Karpas-422 (cell line): ENCODE measurements at places on chromosomes 3 and 15. TPM values are rescaled to one million over a fixed set of nuclear protein-coding genes. Genes with fewer than 3 reads are reported as not detected.

- DNase-seq = no peak
- H3K4me1 ChIP-seq = no peaks in the 10 kb centered on the region
- H3K27me3 ChIP-seq = no peaks in the 10 kb centered on the region
- no peaks in the 10 kb centered on the region for H3K36me3 ChIP-seq
These were observed 16.8 kb downstream of the PLA2G4B start for GRCh38 chr15:41855261-41855961.

The RPP25 gene
- 4.1 and 8.1 TPM in 2 replicates for total RNA-seq

DNA sequence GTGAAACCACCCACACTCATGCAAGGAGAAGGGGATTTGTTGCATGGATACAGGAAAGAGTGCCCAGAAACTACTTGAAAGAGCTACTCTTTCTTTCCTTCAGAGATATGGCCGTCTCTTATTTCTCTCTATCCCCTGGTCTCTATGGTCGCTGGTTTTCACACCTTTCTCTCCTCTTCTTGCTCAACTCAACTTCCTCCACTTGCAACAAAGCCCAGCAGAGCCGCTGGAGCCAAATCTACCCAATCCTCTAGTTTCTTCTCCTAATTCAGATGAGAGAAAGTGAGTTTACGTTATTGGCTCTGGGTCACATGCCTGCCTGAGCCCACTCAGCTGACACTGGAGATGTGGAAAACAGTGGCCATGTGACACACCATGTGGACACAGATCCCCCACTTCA, 215.2 kb downstream of the OSBPL10 start:
- no peaks in the 10 kb centered on the region for H3K27me3 ChIP-seq
- no peak for DNase-seq
- peaks cover 5% of the 10 kb centered on the region; the same call in 1 of the 2 replicates for H3K36me3 ChIP-seq
- peaks cover 66% of the 10 kb centered on the region for H3K4me1 ChIP-seq

The POLQ gene
- total RNA-seq = 9.5 and 10.0 TPM in 2 replicates

DNA sequence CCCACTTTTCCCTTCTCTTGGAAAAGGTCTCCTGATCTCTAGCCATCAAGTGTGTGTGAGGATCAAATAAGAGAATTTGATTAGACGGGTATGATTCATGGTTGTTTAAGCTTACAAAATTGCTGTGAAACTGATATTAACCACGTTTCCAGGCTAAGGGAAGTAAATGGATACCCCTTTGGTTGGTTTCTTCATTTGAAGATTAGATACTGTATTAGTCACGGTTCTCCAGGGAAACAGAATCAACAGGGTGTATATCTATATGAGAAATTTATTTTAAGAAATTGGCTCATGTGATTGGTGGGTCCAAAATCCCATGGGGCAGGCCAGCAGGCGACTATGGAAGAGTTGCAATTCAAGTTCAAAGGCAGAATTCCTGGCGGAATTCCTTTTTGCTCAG, 112.7 kb upstream of the SELENOK start:
- H3K36me3 ChIP-seq = no peaks in the 10 kb centered on the region
- H3K27ac ChIP-seq = no peak overlapping the region

The CNTN4 gene
- total RNA-seq = 0.18 and 0.19 TPM in 2 replicates

GRCh38 chr3:115092220-115092791, 54.8 kb downstream of the ZBTB20 start:
- H3K4me1 ChIP-seq = no peaks in the 10 kb centered on the region
- H3K4me3 ChIP-seq = no peak overlapping the region
- H3K27me3 ChIP-seq = no peaks in the 10 kb centered on the region
- no peak overlapping the region for H3K27ac ChIP-seq

The SKOR1 gene
- total RNA-seq = 0.43 and 0.45 TPM in 2 replicates

The IFRD2 gene
- total RNA-seq = 75.2 and 82.1 TPM in 2 replicates

DNA sequence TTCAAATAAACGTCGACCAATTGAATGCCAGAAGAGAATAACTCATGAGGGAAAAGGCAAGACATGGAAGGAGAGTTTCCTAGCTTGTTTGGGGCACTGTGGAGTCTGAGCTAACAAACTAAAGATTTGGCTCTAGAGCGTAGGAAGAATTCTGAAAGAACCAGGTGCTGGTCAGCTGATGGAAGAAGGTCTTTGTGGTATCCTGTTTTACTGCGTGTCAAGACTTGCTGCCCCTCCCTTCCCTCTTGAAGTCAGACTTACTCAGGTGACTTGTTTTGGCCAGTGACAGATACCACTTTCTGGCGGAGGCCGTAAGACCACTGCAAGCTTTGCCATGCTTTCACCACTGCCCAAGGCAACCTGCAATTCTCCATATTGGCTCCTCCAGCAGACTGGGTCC, 673 bp upstream of the HCLS1 start:
- no peak for DNase-seq
- peak overlapping the region; percentile 88 for H3K27ac ChIP-seq
- H3K36me3 ChIP-seq = peaks cover 32% of the 10 kb centered on the region
- H3K4me3 ChIP-seq = peak overlapping the region; percentile 86

- no peaks in the 10 kb centered on the region; the same call in 1 of the 2 replicates for H3K27me3 ChIP-seq
- H3K27ac ChIP-seq = no peak overlapping the region
- DNase-seq = no peak
- H3K36me3 ChIP-seq = no peaks in the 10 kb centered on the region; the same call in 1 of the 2 replicates
- no peaks in the 10 kb centered on the region for H3K4me1 ChIP-seq
These were observed 57.8 kb upstream of the C15orf39 start for GRCh38 chr15:75143738-75144334.

The PLXNB1 gene
- total RNA-seq = 34.0 and 48.3 TPM in 2 replicates

DNA sequence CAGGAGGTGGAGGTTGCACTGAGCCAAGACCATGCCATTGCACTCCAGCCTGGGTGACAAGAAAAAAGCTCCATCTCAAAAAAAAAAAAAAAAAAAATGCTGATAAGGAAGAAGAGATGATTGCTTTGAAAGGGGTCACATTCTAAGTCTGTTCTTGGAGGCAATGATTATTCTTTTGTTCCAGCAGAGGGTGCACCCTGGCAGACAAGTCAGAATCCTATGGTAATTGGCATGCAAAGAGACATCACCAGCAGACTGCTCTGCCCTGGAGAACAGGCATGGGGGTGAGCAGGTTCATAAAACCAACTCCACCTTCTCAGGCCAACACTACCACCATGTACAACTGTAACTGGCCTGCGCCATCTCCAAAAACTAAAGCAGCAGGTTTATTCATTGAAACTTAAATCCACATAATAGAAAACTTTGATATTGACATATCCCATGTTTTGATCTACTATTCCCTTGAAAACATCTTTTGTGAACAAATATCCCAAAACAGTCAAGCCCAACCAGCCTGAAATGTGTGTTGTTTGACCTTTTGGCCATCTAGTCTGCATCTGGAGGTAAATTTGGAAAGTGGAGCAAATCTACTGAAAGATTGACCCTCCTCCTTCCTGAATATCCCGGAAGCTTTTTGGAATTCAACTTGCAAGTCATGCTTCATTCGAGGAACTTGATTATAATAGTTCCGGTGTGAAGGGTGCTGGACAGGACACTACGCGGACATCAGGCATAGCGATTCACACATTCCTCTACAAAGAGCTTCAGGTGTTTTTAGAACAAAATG, 100.3 kb downstream of the MECOM start:
- DNase-seq = peak; percentile 60
- H3K27ac ChIP-seq = no peak overlapping the region
- no peaks in the 10 kb centered on the region for H3K27me3 ChIP-seq
- no peaks in the 10 kb centered on the region for H3K4me1 ChIP-seq
- H3K36me3 ChIP-seq = no peaks in the 10 kb centered on the region
- no peak overlapping the region for H3K4me3 ChIP-seq

DNA sequence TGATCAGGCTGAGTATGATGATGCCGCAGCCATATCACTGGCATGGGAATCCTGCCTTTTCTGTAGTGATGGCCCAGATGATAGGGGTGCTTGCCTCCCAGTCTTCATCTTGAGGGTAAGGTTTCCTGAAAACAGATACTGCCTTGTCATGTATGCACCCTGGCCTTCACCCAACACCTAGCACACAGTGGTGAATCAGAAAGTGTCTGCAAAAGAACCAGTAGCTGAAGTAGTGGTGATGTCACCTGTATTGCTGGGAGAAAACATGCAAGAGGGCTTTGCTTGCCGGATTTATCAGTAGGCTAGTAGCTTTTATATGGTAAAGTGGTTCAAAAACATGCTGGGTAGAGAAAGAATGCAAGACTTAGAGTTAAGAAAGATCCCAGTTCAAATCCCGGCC, 419.8 kb upstream of the WNT5A start:
- H3K4me3 ChIP-seq = no peak overlapping the region
- H3K27ac ChIP-seq = no peak overlapping the region
- no peak for DNase-seq
- H3K4me1 ChIP-seq = no peaks in the 10 kb centered on the region
- H3K36me3 ChIP-seq = no peaks in the 10 kb centered on the region

The SNRPN gene
- 116 and 173 TPM in 2 replicates for total RNA-seq

DNA sequence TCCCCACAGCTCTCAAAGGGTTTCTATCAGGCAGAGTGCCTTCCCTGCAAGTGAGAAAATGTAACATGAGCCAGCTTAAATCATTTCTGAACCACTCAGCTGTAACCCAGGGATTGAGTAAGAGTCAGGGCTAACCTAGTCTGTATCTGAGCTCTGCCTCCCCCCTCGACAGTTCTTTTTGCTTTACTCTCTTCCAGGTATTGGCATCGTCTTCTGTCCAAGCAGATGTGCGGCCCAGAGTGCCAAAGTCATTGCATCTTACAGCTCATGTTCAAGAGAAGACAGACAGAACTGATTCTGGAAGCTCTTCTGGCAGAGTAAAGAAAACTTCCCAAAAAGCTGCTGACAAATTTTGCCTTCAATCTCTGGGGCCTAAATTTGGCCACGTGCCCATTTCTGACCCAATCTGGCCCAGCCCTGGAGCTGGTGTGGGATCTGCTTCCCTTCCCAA, 74.8 kb downstream of the ABHD5 start:
- DNase-seq = peak; percentile 49
- no peak overlapping the region for H3K4me3 ChIP-seq
- H3K27ac ChIP-seq = no peak overlapping the region
- H3K4me1 ChIP-seq = peaks cover 3% of the 10 kb centered on the region; the same call in 1 of the 2 replicates
- H3K36me3 ChIP-seq = no peaks in the 10 kb centered on the region
- H3K27me3 ChIP-seq = no peaks in the 10 kb centered on the region

The FMN1 gene
- 0.47 and 1.1 TPM in 2 replicates for total RNA-seq

GRCh38 chr3:34106879-34107278, 308.4 kb downstream of the PDCD6IP start:
- peak overlapping the region; percentile 16; the same call in 1 of the 2 replicates for H3K4me3 ChIP-seq
- DNase-seq = peak; percentile 86
- no peaks in the 10 kb centered on the region for H3K36me3 ChIP-seq
- peak overlapping the region; percentile 91 for H3K27ac ChIP-seq
- no peaks in the 10 kb centered on the region for H3K27me3 ChIP-seq

GRCh38 chr3:10287936-10288574, 4.7 kb downstream of the GHRL start:
- H3K27me3 ChIP-seq = no peaks in the 10 kb centered on the region
- H3K27ac ChIP-seq = no peak overlapping the region
- peaks cover 8% of the 10 kb centered on the region; the same call in 1 of the 2 replicates for H3K36me3 ChIP-seq
- H3K4me3 ChIP-seq = no peak overlapping the region

- no peak overlapping the region for H3K27ac ChIP-seq
- no peak overlapping the region for H3K4me3 ChIP-seq
These were observed 44.7 kb downstream of the GTPBP8 start for GRCh38 chr3:113035387-113035982.

- H3K4me1 ChIP-seq = no peaks in the 10 kb centered on the region
- no peak for DNase-seq
- no peaks in the 10 kb centered on the region for H3K27me3 ChIP-seq
- no peak overlapping the region for H3K4me3 ChIP-seq
These were observed 44.0 kb downstream of the CHSY1 start for GRCh38 chr15:101207867-101208288.

The CERS3 gene
- 0.15 TPM in 1 of 2 replicates, not detected in the other for total RNA-seq

GRCh38 chr15:82551646-82552247, 11.5 kb upstream of the RPS17 start:
- no peak for DNase-seq
- H3K4me1 ChIP-seq = no peaks in the 10 kb centered on the region
- H3K36me3 ChIP-seq = no peaks in the 10 kb centered on the region

The TMCC1 gene
- 14.1 and 23.0 TPM in 2 replicates for total RNA-seq

GRCh38 chr3:128145279-128145678, 8.0 kb upstream of the EEFSEC start:
- H3K36me3 ChIP-seq = no peaks in the 10 kb centered on the region
- no peaks in the 10 kb centered on the region for H3K27me3 ChIP-seq
- H3K4me1 ChIP-seq = no peaks in the 10 kb centered on the region

The KIF9 gene
- 8.3 and 21.1 TPM in 2 replicates for total RNA-seq

The DAPK2 gene
- 40.4 and 56.4 TPM in 2 replicates for total RNA-seq

- no peak overlapping the region for H3K4me3 ChIP-seq
- peaks cover 9% of the 10 kb centered on the region for H3K4me1 ChIP-seq
- DNase-seq = no peak
- no peak overlapping the region for H3K27ac ChIP-seq
These were observed 34.9 kb upstream of the GPR160 start for GRCh38 chr3:170002879-170003278.

- H3K27me3 ChIP-seq = no peaks in the 10 kb centered on the region
- no peaks in the 10 kb centered on the region for H3K36me3 ChIP-seq
- no peaks in the 10 kb centered on the region for H3K4me1 ChIP-seq
- no peak for DNase-seq
- no peak overlapping the region for H3K27ac ChIP-seq
These were observed 43.2 kb upstream of the PRR23E start for GRCh38 chr3:127149621-127150310.

The EIF4E3 gene
- total RNA-seq = not detected in 2 replicates

GRCh38 chr3:185489462-185489861, 9.4 kb downstream of the TMEM41A start:
- H3K4me1 ChIP-seq = no peaks in the 10 kb centered on the region
- no peak overlapping the region for H3K27ac ChIP-seq

The ANKUB1 gene
- not detected in 2 replicates for total RNA-seq

The EPHA3 gene
- total RNA-seq = not detected in 2 replicates

GRCh38 chr15:67915461-67916374, 75.9 kb upstream of the RNU6-1 start:
- DNase-seq = no peak
- H3K4me3 ChIP-seq = no peak overlapping the region
- no peak overlapping the region for H3K27ac ChIP-seq
- 0 out of 2 replicates have a peak, but pooled peaks cover 4% of the 10 kb centered on the region for H3K4me1 ChIP-seq
- H3K36me3 ChIP-seq = no peaks in the 10 kb centered on the region
- no peaks in the 10 kb centered on the region for H3K27me3 ChIP-seq

The SLC28A1 gene
- total RNA-seq = not detected in 2 replicates

DNA sequence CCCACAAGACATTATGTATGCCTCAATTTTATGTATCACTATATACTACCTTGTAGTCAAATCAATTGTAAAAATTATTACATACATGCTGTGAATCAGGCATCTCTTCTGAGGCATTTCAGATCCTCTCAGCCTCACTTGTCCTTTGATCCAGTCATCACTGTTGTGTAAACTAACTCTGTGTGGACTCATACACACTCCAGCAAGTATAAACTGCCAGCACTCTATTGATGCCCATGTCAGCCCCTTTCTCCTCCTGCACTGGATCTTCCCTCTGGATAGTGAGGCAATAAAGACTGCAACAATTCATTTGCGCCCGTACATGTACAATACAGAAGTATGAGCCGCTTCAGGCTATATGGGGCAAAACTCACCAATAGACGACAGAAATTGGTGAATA, 364.7 kb upstream of the TGFBR2 start:
- no peaks in the 10 kb centered on the region for H3K4me1 ChIP-seq
- H3K36me3 ChIP-seq = no peaks in the 10 kb centered on the region
- H3K4me3 ChIP-seq = no peak overlapping the region
- no peak overlapping the region for H3K27ac ChIP-seq

The NUSAP1 gene
- total RNA-seq = 115 and 213 TPM in 2 replicates
